Neural crest cell (in vitro differentiated cells): ENCODE measurements at places on chromosomes 2 and 18. TPM values are rescaled to one million over a fixed set of nuclear protein-coding genes. Genes with fewer than 3 reads are reported as not detected.

MAPRE3 gene
- total RNA-seq, result 16.3 and 17.5 TPM in 2 replicates

BOLL gene
- total RNA-seq, result not detected in 2 replicates

CFAP221 gene
- total RNA-seq, result 2.0 and 3.0 TPM in 2 replicates

REG1B gene
- not detected in 2 replicates for total RNA-seq

ARHGEF33 gene
- 0.59 and 1.1 TPM in 2 replicates for total RNA-seq

AKAIN1 gene
- not detected in 2 replicates for total RNA-seq

FBXO41 gene
- total RNA-seq, result 3.7 and 4.5 TPM in 2 replicates

WNT6 gene
- not detected in 2 replicates for total RNA-seq

SERPINB12 gene
- not detected in 2 replicates for total RNA-seq

GPR75 gene
- total RNA-seq, result 4.5 and 4.7 TPM in 2 replicates

UGT1A6 gene
- not detected in 2 replicates for total RNA-seq

PSD4 gene
- total RNA-seq, result 2.4 and 2.9 TPM in 2 replicates

IKZF2 gene
- 7.3 and 7.6 TPM in 2 replicates for total RNA-seq

MC5R gene
- total RNA-seq, result not detected in 2 replicates

FAP gene
- 0.50 TPM in 1 of 2 replicates, not detected in the other for total RNA-seq

SLC5A7 gene
- 2.7 and 3.0 TPM in 2 replicates for total RNA-seq

SERPINB3 gene
- not detected in 2 replicates for total RNA-seq

DPYSL5 gene
- 201 and 203 TPM in 2 replicates for total RNA-seq

VWA3B gene
- not detected in 2 replicates for total RNA-seq

NCKAP5 gene
- total RNA-seq, result 22.8 and 27.9 TPM in 2 replicates

LOXHD1 gene
- total RNA-seq, result not detected in 2 replicates

SRD5A2 gene
- not detected in 2 replicates for total RNA-seq

HMSD gene
- 8.5 and 10.0 TPM in 2 replicates for total RNA-seq

DSC1 gene
- total RNA-seq, result not detected in 2 replicates

MC4R gene
- 0.19 TPM in 1 of 2 replicates, not detected in the other for total RNA-seq

CHRNG gene
- not detected in 2 replicates for total RNA-seq

SLC38A11 gene
- not detected in 2 replicates for total RNA-seq

PMAIP1 gene
- total RNA-seq, result 4.2 and 4.6 TPM in 2 replicates

NPPC gene
- total RNA-seq, result 12.7 and 16.5 TPM in 2 replicates

CD8B2 gene
- not detected in 2 replicates for total RNA-seq

C2orf80 gene
- 0.73 and 1.0 TPM in 2 replicates for total RNA-seq

SAG gene
- total RNA-seq, result not detected in 2 replicates

ERFE gene
- total RNA-seq, result 2.6 and 2.8 TPM in 2 replicates

MAP3K20 gene
- 27.6 and 28.5 TPM in 2 replicates for total RNA-seq

CTIF gene
- 46.7 and 52.6 TPM in 2 replicates for total RNA-seq

CREB1 gene
- 91.7 and 115 TPM in 2 replicates for total RNA-seq

SCYGR4 gene
- total RNA-seq, result not detected in 2 replicates

SERPINB2 gene
- not detected in 2 replicates for total RNA-seq

RTP5 gene
- total RNA-seq, result not detected in 2 replicates

FANCL gene
- total RNA-seq, result 39.4 and 43.4 TPM in 2 replicates
